Spleen (tissue), 13 donors: ENCODE measurements at places on chromosomes 5 and 9.

DNA sequence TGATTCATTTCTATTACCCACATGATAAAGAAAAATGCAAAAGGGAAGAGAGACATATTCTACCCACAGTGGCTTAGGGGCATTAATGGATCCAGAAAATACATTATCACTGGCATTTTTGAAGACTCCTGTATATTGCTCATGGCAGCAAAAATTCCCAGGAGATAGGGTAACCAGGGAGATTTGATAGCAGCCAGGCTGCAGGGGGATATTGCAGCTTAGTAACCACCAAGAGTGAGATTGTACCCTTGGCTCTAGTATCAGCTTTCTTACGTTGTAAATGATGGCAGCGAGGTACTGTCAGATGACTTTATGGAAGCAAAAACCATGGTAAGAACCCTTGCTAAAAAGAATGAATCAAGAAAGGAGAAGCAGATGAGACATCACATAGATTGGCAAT lies 19.8 kb upstream of the ALDH1A1 start:
- DNase-seq: no peak

GRCh38 chr5:56066931-56067450 lies 72.2 kb upstream of the IL6ST start:
- no peak for DNase-seq

DNA sequence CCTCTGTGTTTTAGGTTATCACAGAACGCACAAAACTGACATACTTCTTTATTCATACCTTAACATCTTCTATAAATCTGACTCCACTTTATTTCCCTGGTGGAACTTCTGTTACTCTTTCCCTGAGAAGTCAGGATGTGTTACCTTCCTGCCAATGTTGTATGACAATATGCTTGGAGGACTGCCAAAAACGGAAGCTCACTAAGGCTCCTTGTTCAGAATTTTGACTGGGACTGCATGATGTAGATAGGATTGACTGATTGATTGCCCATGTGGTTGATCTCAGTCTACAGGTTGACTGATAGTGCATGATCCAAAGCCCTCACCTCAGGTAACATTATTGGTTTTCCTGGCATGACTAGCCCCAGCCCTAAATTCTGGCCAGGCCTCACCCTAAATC lies 319.4 kb downstream of the TLR4 start:
- DNase-seq: no peak

DNA sequence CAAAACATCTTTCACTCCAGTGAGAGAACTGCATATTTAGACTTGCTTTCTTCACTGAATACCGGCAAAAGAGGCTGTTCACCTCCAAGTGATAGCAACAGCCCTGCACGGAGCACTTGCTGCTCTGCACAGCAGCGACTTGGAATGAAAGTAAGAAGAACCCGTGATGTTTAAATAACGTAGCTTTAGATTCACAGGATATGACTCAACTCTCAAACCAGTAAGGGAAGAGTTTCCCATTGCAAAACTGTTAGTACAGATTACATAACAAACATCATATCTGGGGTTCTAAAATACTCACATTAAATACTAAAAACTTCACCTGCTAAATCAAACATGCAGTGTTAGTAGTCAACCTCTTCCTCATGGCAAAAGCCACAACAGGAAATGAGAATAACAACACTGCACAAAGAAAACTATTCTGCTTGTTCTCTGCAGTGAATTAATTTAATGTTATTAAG lies 203.4 kb downstream of the MCTP1 start:
- peak; percentile 84 for DNase-seq

- DNase-seq: no peak
Observed at GRCh38 chr9:113151696-113152630, 1.2 kb downstream of the SLC31A2 start.

GRCh38 chr5:10580531-10581423 lies 16.9 kb downstream of the ANKRD33B start:
- DNase-seq: peak; percentile 69

GRCh38 chr9:105690742-105691141 lies 3.6 kb upstream of the TMEM38B start:
- no peak for DNase-seq

DNA sequence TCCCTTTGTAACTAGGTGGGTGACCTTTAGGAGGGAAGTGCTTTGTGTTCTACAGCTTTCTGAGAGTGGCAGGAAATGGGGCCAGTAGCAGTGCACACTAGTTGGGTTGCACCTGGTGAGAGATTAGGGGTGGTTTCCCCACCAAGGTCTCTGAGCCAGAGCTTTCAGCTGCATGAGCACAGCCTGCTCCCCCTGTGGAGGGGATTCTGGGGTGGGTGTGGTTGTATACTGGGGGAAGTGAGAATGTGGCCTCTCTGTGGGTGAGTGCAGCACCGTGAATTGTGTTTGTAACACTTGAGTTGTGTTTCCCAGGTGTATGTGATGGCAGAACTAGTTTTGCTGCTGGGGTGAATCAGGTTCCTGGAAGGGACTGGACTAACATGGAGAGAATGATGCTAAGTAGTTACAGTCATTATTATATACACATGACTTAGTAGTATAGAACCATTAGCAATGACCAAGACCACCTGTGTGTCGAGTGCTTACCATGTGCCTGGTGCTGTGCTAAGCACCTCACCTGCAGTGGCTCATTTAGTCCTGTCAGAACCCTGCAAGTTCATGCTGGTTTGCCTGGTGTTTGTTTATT lies 11.8 kb upstream of the CXXC5 start:
- peak; percentile 95 for DNase-seq

GRCh38 chr9:97802276-97802675 lies 50.8 kb upstream of the FOXE1 start:
- no peak for DNase-seq

GRCh38 chr9:71524996-71525580 lies 243.2 kb downstream of the CEMIP2 start:
- DNase-seq: peak; percentile 73

GRCh38 chr5:177353093-177353492 lies 1.6 kb upstream of the LMAN2 start:
- DNase-seq: peak; percentile 3

DNA sequence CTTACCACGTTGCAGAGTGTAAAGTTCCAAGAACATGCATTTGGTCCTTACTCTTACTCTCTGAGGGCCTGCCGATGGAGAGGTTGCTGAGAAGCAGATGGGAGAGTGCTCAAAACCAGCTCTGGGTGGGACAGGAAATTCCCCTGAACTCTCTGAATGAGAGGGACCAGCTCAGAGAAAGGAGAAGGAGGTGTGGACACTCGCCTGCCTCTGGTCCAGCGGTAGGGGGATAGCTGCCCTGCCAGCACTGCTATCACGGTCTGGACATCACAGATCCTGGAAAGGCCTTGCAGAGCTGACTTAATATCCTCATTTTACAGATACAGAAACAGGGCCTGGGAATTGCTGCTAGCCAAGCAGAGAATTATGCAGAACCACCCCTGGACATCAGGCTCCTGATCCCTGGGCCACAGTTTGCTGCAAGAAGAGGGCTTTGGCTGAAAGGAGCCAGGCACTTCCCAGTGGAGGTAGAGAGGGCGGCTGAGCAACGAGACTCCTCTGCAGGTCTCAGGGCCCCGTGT lies 4.9 kb downstream of the TRAF1 start:
- no peak for DNase-seq

DNA sequence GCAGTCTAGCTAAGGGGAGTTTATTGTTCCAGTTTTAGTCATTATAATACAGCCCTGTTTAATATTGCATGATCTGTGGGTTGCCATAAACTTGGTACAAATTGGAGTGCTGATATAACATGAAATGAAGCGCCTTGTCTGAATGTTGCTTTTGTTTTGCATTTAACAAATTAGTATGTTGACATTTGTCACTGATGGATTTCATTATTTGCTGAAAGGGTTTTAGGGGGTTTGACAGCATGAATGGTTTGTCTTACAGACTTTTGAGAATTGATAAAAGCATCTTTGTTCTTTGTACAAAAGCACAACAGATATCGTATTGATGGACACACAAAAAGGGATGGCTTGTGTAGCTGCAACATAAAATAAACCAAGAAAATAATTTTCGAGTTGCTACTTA lies 178.3 kb downstream of the AOPEP start:
- DNase-seq: no peak

- DNase-seq: no peak
Observed at GRCh38 chr9:16594787-16595186, 275.7 kb downstream of the BNC2 start.

DNA sequence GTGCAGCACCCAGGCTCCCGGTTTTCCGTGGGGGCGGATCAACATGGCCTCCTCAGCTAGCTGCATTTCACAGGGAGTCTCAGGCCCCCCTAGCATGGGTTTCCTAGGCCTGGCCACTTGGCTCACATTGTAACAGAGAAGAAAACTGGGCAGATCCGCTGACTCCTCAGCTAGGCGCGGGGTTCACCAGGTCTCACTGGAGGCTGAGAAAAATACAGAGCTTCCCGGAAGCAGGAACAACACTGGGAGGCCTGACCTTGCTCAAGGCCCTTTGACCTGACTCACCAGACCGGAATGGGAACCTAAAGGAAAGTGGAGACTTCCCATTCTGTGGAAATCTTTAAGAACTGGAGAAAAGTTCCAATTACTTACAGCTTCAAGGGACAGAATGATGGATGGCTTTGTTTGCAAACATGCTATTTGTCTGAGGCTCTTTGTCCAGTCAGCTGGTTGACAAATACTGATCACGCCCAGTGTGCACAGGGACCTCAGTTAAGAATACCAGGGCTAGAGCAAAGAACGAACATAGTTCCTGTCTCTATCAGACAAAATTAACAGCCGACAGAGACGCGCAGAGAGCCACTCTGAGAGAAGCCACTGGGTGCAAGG lies 88.7 kb upstream of the LRRTM2 start:
- no peak for DNase-seq

- no peak for DNase-seq
Observed at GRCh38 chr9:69351227-69351626, 26.2 kb downstream of the ENTREP1 start.

- no peak for DNase-seq
Observed at GRCh38 chr5:107401470-107402122, 269.1 kb downstream of the EFNA5 start.

DNA sequence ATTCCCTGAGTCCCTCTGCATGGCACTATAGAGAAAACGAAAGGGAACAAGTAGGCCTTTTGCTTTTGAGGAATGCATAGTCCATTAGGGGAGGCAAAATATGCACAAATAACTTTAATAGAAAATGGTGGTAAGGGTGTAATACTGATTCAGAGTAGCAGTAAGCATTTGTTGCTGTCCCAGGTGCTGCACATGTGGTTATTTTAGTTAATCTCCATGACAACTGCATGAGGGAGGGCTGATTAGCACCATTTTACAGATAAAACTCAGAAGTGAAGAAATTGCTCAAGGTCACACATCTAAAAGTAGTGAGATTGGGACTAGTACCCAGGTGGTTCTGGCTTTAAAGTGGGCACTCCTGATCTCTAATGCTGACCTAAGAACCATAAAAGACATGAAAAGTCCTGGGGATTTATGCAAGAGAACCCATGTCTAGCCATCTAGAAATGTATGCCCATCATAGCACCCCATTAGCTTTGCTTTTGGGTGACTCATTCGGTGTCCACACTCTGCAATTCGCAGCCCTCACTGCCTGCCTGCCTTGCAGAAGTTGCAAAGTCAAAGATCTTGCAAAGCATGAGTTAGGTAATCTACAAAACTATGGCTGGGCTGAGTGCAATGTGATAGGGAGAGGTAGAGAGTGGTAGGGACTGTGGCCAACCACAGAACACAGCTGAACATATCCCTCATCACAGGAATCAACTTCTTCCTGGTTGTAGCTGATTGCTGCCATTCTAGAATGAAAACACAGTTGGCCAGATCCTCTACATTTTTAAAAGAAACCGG lies 195.2 kb downstream of the PTTG1 start:
- no peak for DNase-seq

DNA sequence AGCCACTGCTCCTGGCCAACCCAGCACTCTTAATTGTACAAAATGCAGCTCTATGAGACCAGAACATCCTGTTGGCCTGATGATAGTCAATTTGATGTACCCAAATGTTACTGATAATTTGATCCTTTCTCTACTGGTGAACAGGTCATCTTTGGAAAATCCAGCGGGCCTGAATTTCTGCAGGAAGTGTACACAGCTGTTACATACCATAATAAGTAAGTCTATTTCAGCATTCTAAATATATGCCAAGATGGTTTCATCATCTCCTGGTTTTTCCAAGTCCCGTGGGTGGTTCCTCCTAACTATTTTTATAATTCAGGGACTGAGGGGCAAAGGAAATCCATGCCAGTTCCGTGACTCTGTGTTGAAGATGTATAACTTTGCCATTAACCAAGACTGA lies 155.4 kb downstream of the DOCK8 start:
- no peak for DNase-seq

- no peak for DNase-seq
Observed at GRCh38 chr5:77239126-77239741, 28.8 kb downstream of the PDE8B start.

DNA sequence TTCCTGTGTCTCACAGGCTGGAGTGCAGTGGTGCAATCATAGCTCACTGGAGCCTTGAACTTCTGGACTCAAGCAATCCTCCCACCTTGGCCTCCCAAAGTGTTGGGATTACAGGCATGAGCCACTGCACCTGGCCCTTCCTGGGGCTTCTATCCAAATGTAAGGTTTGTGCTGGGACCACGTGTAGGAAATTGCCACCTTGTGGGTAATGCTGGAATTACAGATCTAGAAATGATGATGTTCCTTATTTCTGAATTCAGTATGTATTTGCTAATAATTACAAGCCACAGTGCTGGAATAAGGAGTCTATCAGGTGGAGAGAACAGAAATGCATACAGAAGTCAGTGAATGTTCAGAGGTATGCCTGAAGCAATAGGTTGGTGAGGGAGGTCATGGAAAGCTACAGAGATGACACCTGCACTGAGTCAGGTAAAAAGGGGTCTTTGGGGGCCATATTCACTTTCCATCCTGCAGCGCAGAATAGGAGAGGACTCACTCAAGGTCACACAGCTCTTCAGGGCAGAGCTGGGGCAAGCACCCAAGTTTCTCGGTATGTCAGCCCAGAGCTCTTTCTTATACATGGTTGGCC lies 8.8 kb upstream of the IGFBPL1 start:
- no peak for DNase-seq

DNA sequence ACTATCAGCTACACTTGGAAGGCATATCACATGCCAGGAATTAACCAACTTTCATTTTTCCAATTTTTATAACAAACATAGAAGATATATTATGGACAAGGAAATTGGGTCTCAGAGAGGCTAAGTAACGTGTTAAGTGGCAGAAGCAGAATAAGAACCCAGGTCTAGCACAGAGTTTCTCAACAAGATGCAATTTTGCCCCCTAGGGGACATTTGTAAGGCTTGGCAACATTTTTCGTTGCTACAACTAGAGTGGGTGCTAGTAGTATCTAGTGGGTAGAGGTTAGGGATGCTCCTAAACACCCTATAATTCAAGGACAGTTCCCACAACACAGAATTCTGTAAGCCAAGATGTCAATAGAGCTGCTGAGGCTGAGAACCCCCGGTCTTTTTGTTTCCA lies 180.6 kb downstream of the SNCAIP start:
- no peak for DNase-seq

- no peak for DNase-seq
Observed at GRCh38 chr9:103881419-103881818, 212.7 kb upstream of the SMC2 start.
